Activated CD8-positive, alpha-beta memory T cell treated with anti-CD3 and anti-CD28 coated beads for 1 hour (primary cell): ENCODE measurements at places on chromosomes 7 and 10.

DNA sequence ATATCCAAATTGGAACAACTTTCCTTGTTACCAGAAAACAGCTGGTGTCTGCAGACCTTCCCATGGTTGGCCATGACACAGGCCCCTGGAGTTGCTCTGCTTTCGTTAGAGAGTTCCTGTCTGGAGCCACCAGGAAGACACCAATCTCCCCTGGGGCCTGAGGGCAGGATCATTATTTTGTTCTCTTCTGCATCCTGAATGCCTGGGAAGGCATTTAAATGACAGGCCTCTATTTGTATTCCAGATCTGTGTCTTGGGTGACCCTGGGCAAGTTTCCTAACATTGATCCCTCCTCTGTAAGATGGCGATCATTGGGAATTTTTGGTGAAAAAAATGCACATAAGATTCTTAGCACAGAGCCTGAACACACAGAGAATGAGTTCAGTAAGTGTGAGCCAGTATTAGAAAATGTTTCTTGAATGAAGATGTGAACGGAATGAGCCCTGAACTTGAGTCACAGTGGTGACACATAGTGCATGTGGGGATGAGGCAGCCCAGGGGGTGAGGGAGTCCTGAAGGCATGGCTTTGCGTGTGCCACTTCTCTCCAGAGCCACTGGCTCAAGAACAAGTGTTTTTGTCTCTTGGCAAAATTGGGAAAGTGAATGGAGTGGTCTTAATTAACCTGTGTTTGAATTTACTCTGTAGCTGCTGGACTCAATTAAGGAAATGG, 28.4 kb downstream of the BMPER start:
- no peak for DNase-seq

DNA sequence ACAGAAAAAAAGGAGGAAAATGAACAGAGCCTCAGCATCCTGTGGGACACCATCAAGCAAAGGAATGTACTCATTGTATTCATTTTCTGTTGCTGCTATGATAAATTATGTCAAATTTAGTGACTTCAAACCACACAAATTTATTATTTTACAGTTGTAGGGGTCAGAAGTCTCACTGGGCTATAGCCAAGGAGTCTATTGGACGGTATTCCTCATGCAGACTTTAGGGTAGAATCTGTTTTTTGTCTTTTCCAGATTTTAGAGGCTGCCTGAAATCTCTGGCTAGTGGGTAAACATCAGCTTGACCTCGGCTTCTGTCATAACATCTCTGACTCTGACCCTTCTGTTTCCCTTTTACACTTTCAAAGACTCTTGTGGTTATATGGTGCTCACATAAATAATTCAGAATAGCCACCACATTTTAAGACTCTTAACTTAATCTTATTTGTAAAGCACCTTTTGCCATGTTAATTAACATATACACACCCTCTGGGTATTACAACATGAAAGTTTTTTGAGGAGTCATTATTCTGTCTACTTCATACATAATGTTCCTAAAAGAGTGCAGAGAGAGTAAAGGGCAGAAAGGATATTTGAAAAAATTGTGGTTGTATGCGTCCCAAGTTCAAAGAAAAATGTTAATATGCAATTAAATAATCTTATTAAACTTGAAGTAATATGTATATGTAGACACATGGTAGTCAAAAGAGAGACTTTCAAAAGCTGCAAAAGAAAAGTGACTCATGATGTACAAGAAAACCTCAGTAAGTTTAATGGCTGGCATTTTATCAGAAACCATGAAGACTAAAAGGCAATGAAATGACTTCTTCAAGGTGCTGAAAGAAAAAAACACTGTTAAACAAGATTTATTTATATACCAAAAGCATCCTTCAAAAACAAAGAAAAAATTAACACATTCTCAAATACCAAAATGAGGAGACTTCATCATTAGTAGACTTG, 70.8 kb upstream of the MEOX2 start:
- DNase-seq: no peak

DNA sequence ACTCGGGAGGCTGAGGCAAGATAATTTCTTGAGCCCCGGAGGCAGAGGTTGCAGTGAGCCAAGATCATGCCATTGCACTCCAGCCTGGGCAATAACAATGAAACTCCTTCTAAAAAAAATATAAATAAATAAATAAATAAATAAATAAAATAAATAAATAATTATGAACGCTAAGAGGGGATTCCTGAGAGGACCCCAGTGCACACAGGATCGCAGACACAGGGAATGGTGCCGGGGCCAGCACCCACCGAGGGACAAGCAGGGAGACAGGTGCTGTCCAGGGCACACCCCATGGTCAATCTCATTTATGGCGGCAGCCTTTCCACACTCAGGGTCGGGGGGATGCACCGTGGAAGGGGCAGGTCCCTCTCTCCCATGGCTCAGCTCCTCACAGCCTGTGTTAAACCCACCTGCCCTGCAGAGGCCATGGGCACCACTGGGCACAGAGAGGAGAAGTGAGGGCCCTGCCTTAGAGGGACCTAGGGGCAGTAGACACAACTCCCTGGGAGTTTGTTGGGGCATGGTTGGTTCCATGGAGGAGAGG, 2.2 kb upstream of the RAMP3 start:
- no peak for DNase-seq

DNA sequence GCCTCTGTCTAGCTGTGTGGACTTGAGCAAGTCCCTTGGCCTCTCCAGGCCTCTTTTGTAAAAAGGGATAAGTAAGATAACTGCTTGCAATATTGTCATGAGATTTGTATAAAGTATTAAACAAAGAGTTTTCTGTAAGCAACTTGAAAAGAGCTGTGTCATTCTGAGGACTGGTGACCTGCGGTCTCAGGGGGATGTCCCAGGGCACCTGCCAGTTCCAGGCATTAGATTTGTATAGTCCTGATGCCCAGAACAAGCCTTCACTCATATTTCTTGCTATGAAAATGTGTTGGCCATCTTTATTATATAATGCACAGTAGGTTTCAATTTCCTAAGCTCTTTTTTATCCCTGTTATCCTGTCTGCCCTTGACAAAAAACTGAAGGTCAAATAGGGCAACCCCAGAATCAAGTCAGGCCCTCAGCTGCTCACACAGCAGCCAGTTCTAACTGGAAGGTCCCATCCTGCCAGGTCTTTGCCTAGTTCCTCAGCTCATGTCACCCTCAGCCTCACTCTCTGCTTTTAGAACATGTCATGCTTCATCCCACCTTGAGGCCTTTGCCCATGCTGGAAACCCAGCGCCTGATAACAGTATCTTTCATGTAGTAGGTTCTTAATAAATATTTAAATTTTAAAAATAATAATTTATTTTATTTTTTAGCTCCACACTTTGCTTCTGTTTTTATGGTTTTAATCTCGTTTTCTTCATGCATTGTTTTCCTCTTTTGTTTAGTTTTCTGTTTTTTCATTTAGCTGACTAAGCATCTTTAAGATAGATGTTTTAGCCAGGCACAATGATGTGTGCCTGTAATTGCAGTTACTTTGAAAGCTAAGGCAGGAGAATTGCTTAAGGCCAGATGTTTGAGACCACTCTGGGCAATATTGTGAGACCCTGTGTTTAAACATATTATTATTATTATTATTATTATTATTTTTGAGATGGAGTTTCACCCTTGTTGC, 87.5 kb upstream of the ZNF92 start:
- no peak for DNase-seq

- no peak for DNase-seq
Observed at GRCh38 chr10:127971963-127972615, 65.2 kb downstream of the PTPRE start.
